ENCODE measurements at places on chromosomes 7 and 10.

GRCh38 chr7:54679490-54679817 is 79.6 kb downstream of the SEC61G start:
- DNase-seq, result no peak

- no peak for DNase-seq
Observed at GRCh38 chr10:5546891-5547680, 22.3 kb downstream of the CALML3 start.

GRCh38 chr7:7641129-7641663 is 644 bp downstream of the UMAD1 start:
- DNase-seq, result peak; percentile 9

DNA sequence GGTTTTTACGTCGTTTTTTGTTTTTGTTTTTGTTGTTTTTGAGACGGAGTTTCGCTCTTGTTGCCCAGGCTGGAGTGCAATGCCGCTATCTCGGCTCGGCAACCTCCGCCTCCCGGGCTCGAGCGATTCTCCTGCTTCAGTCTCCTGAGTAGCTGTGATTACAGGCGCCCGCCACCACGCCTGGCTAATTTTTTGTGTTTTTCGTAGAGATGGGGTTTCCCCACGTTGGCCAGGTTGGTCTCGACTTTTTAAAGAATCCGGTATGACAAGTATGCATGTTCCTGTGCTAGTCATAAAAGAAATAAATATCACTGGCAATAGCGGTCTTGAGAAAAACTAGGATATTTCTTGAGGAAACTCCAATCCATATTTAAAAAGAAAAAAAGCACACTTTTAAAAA is 2.7 kb upstream of the ARL4A start:
- DNase-seq, result no peak

GRCh38 chr7:138735399-138735798 is 34.2 kb upstream of the SVOPL start:
- no peak for DNase-seq

DNA sequence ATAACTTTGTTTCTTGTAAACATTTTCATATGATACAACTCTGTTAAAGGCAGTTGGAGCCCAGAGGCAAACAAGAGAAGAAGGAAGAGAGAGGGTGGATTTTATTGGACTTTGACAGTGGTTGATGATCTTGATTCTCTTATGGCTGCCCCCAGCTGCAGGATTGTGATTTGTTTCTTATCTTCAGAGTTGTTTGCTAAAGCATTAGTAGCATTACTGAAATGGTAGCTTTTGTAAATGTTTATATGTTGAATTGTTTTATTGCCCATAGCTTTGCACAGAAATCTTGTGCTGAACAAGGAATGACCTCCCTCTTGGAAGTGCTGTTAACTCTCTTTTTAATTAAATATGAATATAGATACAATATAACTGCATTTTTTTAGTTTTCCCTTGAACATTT is 309.4 kb downstream of the AUTS2 start:
- no peak for DNase-seq

- DNase-seq, result no peak
Observed at GRCh38 chr7:73960548-73960947, 67.4 kb upstream of the ELN start.

GRCh38 chr7:110507832-110508231 is 583.1 kb upstream of the LRRN3 start:
- DNase-seq, result no peak

- DNase-seq, result peak; percentile 2
Observed at GRCh38 chr10:26621889-26622711, 75.4 kb upstream of the PDSS1 start.

GRCh38 chr10:18308600-18308999 is 168.4 kb downstream of the CACNB2 start:
- DNase-seq, result no peak

DNA sequence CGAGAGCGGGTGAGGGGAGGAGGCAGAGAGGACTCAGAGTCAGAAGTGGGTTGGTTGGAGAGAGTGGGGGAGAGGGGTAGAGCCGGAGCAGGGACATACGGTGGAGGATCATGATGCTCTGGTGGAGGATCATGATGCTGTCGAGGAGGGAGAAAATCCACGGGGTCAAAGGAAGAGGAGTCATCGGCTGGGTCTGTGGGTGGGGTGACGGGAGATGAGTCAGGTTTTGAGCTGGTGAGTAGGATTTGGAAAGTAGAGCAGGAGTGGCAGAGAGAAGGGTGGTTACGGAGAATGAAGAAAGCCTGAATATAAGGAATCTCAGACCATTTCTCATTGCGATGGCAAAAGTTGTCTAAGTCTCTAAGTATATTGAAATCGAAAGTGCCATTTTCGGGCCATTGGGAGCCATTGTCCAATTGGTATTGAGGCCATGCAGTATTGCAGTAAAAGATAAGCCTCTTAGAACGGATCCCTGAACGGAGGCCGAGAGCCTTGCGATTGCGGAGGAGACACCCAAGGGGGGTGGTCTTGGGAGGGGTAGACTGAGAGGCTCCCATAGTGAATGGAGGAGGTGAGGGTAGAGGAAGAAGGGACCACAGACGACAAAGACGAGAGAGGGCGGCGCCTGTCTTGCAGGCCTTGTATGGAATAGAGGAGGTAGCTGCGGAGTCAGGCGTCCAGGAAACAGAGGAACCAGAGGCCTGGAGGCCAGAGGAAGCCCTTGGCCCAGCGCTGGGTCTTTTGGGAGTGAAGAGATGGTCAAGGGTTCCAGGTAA is 23.8 kb downstream of the SCIN start:
- no peak for DNase-seq

- no peak for DNase-seq
Observed at GRCh38 chr7:155680864-155681263, 36.4 kb downstream of the RBM33 start.

GRCh38 chr7:102028206-102028826 is 210.9 kb downstream of the CUX1 start:
- no peak for DNase-seq

DNA sequence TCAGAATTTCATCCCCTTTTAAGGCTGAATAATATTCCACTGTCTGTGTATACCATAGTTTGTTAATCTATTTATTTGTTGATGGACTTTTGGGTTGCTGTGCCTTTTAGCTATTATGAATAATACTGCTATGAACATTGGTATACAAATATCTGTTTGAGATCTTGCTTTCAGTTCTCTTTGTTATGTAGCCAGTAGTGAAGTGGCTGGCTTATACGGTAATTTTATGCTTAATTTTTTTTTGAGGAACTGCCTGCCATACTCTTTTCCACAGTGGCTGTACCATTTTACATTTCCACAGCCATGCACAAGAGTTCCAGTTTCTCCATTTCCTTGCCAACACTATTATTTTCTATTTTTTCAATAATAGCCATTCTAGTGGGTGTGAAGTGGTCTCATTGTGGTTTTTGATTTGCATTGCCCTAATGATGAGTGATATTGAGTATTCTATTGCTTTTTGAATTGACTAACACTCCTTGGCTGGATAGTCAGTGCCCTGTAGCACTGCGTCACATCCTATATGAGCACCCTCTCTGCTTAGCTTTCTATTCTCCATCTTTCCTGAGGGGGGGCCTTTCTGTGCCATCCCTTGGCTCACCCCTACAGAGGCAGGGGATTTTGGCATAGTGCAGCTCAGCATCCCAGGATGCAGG is 29.4 kb upstream of the RAPGEF5 start:
- no peak for DNase-seq

DNA sequence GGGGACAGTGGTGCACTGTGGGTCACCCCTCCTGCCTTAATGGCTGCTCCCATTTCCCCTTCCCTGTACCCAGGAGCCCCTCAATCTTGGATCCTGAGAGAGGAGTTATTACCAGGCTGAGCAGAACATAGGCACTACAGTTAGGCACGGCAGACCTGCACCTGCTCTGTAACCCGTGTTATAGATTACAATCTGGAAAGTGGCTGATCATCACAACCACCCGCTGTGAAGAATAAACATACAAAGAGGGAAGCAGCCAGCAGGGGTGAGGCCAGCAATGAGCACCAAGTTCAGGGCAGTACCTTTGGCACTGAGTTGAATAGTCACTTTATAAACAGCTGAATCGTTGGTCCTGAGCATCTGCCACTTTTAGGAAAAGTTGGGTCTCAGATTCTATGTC is 1.7 kb downstream of the CDHR1 start:
- no peak for DNase-seq

- DNase-seq, result no peak
Observed at GRCh38 chr10:60572511-60573194, 183.0 kb upstream of the ANK3 start.

DNA sequence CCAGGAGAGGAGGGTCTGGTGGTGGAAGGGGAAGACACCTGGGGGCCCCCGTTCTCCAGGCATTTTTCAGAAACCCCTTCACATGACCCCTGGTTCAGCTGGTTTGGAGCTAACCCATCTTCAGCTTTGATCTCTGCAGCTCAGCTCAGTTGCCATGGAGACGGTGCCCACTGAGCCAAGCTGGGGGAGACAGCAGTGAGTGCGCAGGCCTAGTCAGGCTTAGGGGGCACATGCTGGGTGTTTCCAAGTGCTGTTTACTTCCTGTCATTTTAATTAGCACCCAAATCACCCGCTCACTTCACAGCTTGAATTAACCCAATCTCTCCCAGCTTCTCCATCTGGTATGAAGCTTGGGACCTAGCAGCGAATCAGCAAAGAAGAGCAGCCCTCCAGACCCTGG is 9.0 kb downstream of the SPOCK2 start:
- DNase-seq, result peak; percentile 39

- no peak for DNase-seq
Observed at GRCh38 chr10:27345455-27345920, 104.9 kb upstream of the ACBD5 start.

GRCh38 chr7:159007364-159007995 is 137.2 kb downstream of the VIPR2 start:
- DNase-seq, result no peak

DNA sequence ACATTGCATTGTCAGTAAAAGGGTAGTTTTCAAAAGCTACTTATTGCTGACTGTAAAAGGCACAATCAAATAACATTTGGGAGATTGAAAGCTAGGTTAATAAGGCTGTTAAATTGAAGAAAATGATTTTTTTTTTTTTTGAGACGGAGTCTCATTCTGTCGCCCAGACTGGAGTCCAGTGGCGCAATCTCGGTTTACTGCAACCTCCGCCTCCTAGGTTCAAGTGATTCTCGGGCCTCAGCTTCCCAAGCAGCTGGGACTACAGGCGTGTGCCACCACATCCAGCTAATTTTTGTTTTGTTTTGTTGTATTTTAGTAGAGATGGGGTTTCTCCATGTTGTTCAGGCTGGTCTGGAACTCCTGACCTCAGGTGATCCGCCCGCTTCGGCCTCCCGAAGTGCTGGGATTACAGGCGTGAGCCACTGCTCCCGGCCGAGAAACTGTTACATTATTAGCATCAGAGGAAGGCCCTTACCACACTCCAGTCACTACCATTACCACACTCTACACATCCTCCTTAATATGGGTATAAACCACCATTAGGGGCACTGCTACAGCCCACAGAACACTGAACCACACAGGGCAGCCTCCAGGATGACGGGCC is 1.0 kb downstream of the CYP51A1 start:
- no peak for DNase-seq

- DNase-seq, result no peak
Observed at GRCh38 chr10:18368273-18368672, 228.0 kb downstream of the CACNB2 start.

DNA sequence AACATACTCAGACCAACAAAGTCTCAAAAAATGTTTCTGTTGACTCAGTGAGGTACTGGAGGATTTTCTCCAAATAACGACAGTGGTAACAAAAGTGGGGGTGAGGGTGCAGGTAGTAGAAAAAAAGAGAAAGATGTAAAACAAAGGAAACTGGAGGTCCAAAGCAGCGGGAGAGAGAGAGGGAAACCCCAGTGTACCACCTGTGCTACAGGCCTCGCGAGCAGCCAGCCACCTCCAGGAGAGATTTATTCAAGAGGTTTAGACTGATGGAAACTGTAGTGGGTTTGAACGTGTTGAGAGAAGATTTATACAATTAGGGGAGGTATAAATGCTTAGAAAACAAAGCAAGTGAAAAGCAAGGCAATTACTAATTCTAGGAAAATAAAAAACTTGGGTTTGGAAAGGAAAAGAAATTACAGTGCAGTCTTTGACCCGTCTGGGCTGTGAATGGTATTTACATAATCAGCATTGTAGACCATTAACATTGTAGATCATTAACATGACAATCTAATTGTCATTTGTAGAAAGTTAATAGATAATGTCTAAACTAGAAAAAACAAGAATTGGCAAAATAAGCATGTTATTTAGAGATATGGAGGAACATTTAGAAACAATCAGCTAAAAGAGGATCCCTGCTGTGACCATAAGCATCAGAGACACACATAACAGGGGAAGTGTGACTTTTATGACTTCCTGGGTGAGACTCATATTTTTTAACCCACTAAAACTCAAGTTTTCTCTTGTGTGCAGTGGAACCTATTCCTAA is 180.0 kb downstream of the RELN start:
- no peak for DNase-seq

DNA sequence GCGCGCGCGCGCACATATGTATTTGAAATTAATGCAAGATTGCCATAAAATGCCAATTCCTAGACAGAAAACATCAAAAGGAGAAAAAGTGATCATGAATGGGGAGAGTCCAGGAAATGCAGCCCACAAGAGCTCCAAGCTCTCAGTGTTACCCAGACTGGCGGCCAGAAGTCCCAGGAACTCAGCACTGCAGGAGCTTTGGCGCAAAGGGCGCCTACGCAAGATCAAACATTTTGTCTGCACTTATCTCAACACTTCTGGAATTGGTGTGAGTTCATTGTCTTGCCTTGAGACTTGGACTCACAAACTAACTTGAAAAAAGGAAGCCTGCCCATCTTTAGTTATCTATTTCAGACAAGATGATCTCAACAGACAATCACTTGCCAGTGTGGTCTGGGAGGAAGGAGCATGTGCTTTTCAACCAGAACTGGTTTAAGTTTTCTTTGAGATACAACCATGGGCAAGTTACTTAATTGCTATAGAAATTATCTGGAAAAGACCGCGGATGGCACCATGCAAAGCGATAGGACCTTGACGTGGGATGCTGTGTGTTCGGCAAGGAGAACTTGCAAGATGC is 77.2 kb downstream of the KIAA1549 start:
- no peak for DNase-seq

DNA sequence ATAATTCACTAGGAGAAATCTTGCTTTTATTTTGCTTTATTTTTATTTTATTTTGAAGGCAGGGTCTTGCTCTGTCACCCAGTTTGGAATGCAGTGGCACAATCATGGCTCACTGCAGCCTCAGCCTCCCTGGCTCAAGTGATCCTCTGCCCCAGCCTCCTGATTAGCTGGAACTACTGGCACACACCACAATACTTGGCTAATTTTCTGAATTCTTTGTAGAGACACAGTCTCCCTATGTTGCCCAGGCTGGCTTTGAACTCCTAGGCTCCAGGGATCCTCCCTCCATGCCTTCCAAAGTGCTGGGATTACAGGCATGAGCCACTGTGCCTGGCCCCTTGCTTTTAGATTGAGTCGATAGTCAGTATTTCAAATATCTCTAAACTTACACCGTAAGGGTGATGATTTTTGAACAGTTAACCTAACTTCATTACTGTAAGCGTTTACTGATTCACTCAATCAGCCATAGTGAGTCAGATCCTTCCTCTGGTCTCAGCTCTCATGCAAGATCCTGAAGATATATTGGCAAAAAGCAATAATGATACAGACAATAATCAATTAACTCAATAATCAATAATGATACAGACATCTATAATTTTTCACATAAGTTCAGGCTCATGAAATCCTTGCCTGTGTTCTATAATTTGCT is 239.5 kb downstream of the KIAA1217 start:
- no peak for DNase-seq

Measured in activated T-cell treated with anti-CD3 and anti-CD28 coated beads for 4 hours (primary cell).